ENCODE measurements at places on chromosomes 4 and X. TPM values are rescaled to one million over a fixed set of nuclear protein-coding genes. Genes with fewer than 3 reads are reported as not detected.

Gene NAA11
- not detected for total RNA-seq

DNA sequence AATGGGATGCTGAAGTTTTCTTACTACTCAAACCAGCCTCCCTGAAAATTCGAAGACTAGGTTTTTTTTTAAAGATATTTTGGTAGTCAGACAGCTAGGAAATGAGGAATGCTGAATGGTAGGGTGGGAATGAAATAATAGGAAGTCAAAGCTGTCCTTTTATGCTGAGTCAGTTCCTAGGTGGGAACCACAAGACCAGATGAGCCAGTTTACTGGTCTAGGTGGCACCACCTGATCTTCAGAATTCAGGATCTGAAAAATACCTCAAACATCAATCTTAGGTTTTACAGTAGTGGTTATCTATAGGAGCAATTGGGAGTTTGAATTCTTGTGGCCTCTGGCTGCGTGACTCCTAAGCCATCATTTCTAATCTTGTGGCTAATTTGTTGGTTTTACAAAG, 183.1 kb upstream of the GALNT7 start:
- DNase-seq: no peak

Gene COX7B2
- total RNA-seq: not detected

Gene TENM3
- total RNA-seq: 70.9 TPM

Gene PRRG3
- total RNA-seq: 0.20 TPM

Gene PPP4R3C
- not detected for total RNA-seq

Gene WWC2
- total RNA-seq: 28.6 TPM

GRCh38 chr4:38364383-38364963, 299.5 kb upstream of the KLF3 start:
- DNase-seq: no peak

Gene WNK3
- 12.5 TPM for total RNA-seq

- DNase-seq: no peak
Observed at GRCh38 chr4:72902354-72902753, 167.2 kb downstream of the COX18 start.

Gene TMEM164
- total RNA-seq: 34.2 TPM

- no peak for DNase-seq
Observed at GRCh38 chr4:82599336-82599735, 37.5 kb upstream of the TMEM150C start.

GRCh38 chr4:176222149-176222548, 26.8 kb upstream of the SPATA4 start:
- no peak for DNase-seq

- no peak for DNase-seq
Observed at GRCh38 chr4:6050551-6050950, 32.3 kb upstream of the C4orf50 start.

DNA sequence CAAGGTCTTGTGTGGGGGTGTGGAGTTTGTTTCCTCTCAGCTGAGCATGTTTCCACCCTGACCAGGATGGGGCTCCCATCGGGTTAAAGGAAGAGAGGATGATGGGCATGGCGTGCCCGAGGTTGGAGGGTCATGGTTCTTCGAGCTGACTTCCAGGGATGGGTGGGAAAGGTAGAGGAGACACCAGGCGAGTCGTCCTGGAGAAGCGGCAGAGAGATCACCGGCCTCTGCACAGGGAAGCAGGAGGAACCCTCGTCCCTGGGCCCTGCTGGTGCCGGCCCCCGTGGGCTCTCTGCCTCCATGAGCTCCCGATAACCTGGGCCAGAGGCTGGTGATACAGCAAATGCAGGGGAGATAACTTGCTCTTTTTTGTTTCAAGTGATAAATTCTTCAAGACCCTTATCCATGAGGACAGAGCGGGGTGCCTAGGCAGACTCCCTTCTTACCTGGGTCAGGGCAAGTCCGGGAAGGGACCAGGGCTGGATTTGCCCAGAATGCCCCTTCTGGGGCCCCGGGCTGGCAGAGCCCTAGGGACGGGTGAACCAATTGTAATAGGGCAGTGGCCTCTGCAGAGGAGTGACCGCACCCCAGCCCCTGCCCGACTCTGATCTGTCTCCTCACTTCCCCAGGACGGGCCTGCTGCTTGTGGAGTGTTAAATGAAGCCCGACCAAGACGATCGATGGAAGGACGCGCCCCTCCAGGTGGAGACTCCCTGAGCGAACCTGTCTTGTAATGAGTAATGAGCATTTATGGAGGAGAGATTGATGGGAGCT, 63.0 kb downstream of the CPZ start:
- DNase-seq: no peak

DNA sequence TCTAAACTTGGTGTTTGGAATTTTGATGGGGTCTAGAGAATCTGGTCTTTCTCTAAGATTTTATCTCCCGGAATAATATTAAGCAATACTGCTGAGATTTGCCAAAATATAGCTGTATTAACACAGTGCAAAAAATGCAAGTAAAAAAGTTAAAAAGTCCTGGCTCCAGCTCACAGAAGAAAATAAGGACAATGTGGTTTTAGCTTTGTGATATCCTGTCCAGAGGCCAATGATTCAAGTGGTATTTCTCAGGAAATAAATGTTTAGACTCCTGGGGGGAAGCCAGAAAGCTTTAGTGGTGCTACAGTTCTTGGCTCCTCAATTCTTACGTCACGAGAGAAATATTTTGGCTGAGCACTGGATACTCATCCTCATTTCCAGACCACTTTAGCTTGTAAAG, 40.9 kb upstream of the IL13RA2 start:
- peak; percentile 61 for DNase-seq

DNA sequence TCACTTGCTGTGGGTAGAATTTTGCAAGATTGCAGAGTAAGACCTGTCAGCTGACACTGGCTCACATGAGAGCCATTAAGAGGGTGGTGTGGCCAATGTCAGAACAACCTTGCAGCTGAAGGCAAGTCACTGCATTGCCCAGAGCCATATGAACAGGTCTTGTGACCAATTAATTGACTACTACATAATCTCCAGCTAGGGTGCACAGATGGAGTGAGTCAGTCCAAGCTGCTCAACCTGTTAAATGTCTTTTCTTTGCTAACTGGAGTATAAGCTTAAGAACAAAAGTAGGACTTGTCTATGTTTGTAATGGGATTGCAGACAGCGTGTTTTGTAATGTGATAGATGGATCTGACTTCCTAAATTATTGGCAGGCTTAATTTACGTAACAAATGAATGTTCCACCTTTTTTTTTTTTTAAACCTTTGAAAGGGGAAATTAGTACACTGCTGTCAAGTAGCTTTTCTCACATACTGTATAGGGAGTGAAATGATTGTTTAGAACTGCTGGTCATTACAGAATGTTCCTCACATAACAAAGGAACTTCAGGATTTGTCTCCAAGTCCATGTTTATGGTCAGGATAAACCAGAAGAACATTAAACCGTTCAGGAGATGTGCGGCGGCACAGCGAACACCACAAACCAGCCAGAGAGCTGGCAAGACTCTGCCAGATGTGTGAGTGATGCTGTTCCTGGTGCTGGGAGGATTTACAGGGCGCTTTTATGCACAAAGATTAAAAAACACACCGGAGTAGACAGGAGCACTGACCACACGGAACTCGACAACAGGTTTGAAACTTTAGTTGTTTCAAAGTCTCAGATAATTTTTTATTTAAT, 37.0 kb downstream of the FNIP2 start:
- peak; percentile 76 for DNase-seq

DNA sequence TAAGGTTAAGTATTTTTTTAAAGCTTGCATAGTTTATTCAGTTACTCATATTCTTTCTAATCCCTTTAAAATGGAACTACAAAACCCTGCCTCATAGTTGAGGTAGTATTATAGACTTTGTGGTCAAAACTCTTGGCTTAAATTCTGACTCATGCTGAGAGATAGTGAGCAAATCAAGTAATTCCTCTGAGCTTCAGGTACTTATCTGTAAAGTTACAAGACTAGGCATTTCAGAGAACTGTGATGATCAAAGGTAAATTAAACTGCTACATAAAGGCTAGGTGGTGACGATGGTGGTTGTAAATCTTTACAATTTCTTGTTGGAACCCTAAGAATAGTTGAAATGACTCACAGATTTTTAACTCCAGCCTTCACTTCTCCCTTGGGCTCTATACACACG, 3.2 kb upstream of the CLOCK start:
- DNase-seq: peak; percentile 51

Gene GRID2
- 3.5 TPM for total RNA-seq

GRCh38 chr4:85569730-85570299, 94.9 kb downstream of the ARHGAP24 start:
- no peak for DNase-seq

- peak; percentile 71 for DNase-seq
Observed at GRCh38 chrX:47366041-47366722, 4.2 kb upstream of the ZNF157 start.

Gene NOA1
- total RNA-seq: 17.9 TPM

DNA sequence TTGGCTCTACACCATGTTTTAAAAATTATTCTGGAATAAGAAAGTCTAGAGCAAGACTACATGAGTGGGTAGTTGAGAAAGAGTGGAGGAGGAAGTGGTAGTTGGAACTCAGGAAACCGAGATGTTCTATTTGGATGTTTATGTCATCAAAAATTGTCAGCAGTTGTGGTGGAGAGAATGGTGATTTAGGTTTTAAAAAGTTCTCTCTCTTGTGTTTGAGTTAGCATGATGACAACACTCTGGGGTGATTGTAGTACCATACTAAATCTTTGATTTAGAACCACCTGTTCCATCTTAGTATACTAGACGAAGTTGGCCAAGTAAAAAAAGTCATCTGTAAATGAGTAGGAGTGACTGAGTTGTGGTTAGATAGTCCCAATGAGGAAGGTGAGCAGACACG, 40.7 kb downstream of the KLHL2 start:
- no peak for DNase-seq

DNA sequence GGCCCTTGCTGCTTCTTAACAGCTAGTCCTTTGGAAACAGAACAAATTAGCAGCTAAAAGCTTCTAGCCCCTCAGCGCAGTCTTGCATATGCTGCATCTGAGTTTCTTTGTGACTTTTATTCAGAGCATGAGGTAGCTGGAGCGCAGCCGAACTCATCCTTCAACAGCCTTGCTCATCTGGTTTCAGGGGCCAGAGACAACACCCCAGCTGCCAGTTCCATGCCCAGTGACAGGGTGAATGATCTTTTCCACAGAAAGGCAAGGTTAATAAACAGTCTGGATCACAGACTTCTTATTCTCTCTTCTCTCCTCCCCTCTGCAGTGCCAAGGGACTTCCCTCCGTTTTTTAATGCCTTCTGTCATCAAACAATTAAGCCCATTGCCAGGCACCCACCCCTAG, 216.6 kb upstream of the INTU start:
- no peak for DNase-seq

- DNase-seq: no peak
Observed at GRCh38 chrX:106716004-106716403, 10.5 kb upstream of the RNF128 start.

Gene SSX2B
- total RNA-seq: not detected

Gene SMIM10
- 3.2 TPM for total RNA-seq

Gene PRRG1
- 27.5 TPM for total RNA-seq

Data from hepatocyte (in vitro differentiated cells).